Activated CD8-positive, alpha-beta memory T cell treated with anti-CD3 and anti-CD28 coated beads, Interleukin-2, amount 10 ng/mL, durations not matched to agents 7 days and 5 days (primary cell): ENCODE measurements at places on chromosomes 13 and 19. TPM values are rescaled to one million over a fixed set of nuclear protein-coding genes. Genes with fewer than 3 reads are reported as not detected.

GRCh38 chr19:11205939-11206570 is 8.7 kb upstream of the KANK2 start:
- peaks cover 3% of the 10 kb centered on the region for H3K27me3 ChIP-seq
- H3K4me3 ChIP-seq, result no peak overlapping the region
- no peak overlapping the region for H3K27ac ChIP-seq
- DNase-seq, result no peak

DNA sequence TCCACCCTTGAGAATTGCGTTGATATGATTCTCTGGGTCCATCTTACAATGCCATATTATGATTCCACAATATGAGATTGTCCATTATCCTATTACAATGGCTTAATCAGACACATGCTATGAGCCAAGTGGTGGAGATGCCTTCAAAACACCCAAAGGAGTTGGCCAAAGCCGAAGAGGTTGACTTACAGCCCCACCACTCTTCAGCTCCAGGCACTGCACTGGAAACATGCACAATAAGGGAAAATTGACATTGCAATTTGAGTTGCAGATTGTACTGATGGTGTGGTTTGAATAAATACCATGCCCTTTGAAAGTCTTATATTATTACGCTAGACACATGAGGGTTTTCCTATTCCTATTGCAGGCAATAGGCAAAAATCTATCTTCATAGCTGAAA is 75.4 kb upstream of the TNFSF11 start:
- H3K27ac ChIP-seq, result no peak overlapping the region
- H3K36me3 ChIP-seq, result peaks cover 16% of the 10 kb centered on the region
- DNase-seq, result no peak
- peaks cover 51% of the 10 kb centered on the region for H3K4me1 ChIP-seq
- H3K27me3 ChIP-seq, result no peaks in the 10 kb centered on the region

ZNF581 gene
- total RNA-seq, result 23.7 TPM

RTBDN gene
- not detected for total RNA-seq

IZUMO2 gene
- total RNA-seq, result not detected
